Activated naive CD4-positive, alpha-beta T cell treated with anti-CD3 and anti-CD28 coated beads, Interleukin-2, amount 10 ng/mL, durations not matched to agents 7 days and 5 days (primary cell): ENCODE measurements at places on chromosomes 4 and X.

DNA sequence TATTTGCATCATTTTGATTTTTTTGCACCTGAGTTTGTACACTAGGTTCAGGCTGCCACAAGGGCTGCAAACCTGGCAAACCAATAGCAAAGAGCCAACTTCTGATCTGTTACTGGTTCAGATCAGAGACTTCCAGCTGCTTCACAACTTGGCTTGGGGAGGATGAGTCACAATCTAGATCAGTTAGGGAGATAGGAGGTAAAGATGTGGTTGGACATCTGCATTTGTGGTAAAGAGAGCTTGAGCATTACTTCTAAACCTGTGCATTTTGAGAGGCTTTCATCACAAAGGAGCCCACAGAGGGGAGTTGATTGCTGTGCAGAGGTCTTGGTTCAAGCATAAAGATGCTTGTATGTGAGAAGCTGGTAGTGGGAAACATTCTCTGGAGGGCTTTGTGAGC is 34.5 kb downstream of the LINC00632 start:
- no peak overlapping the region for H3K27ac ChIP-seq
- H3K27me3 ChIP-seq: no peaks in the 10 kb centered on the region
- H3K4me1 ChIP-seq: peaks cover 5% of the 10 kb centered on the region
- no peak overlapping the region for H3K4me3 ChIP-seq

- H3K4me1 ChIP-seq: no peaks in the 10 kb centered on the region
- no peak overlapping the region for H3K27ac ChIP-seq
- DNase-seq: no peak
- peaks cover 31% of the 10 kb centered on the region for H3K27me3 ChIP-seq
- H3K4me3 ChIP-seq: no peak overlapping the region
These were observed 168.9 kb downstream of the CBR4 start for GRCh38 chr4:168841000-168841671.

GRCh38 chrX:29547877-29548276 is 667.5 kb upstream of the MAGEB2 start:
- H3K27me3 ChIP-seq: no peaks in the 10 kb centered on the region
- no peak overlapping the region for H3K27ac ChIP-seq
- H3K36me3 ChIP-seq: no peaks in the 10 kb centered on the region
- no peak for DNase-seq
- H3K4me1 ChIP-seq: no peaks in the 10 kb centered on the region

- no peak overlapping the region for H3K27ac ChIP-seq
- no peak overlapping the region for H3K4me3 ChIP-seq
- H3K27me3 ChIP-seq: no peaks in the 10 kb centered on the region
- peaks cover 12% of the 10 kb centered on the region for H3K4me1 ChIP-seq
These were observed 36.0 kb downstream of the LHFPL1 start for GRCh38 chrX:112643721-112644120.

GRCh38 chr4:163568843-163569242 is 74.4 kb downstream of the TMA16 start:
- no peak for DNase-seq
- H3K27me3 ChIP-seq: no peaks in the 10 kb centered on the region
- H3K27ac ChIP-seq: no peak overlapping the region
- no peak overlapping the region for H3K4me3 ChIP-seq

- H3K36me3 ChIP-seq: no peaks in the 10 kb centered on the region
- H3K4me3 ChIP-seq: no peak overlapping the region
- H3K4me1 ChIP-seq: no peaks in the 10 kb centered on the region
- H3K27ac ChIP-seq: no peak overlapping the region
- H3K27me3 ChIP-seq: no peaks in the 10 kb centered on the region
These were observed 520.0 kb downstream of the IL1RAPL1 start for GRCh38 chrX:29107231-29107630.

DNA sequence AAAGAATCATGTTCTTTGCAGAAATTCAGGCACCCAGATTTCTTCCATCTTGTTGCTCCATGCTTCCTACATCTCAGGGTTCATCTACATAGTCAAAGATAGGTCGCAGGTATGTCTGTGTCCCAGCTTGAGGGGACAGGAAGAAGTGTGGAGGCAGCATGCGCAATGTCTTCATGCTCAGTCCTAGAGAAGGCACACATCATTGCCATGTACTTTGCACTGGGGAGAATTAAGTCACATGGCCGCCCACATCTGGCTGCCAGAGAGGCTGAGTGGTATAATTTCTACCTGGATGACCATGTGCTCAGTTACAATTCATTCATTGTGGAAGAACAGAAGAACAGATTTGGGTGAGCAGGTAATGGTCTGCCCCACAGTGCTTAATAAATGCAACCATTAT is 54.1 kb downstream of the GAB1 start:
- no peaks in the 10 kb centered on the region for H3K4me1 ChIP-seq
- no peak overlapping the region for H3K4me3 ChIP-seq
- DNase-seq: no peak
- H3K27ac ChIP-seq: no peak overlapping the region
- H3K27me3 ChIP-seq: peaks cover 9% of the 10 kb centered on the region

DNA sequence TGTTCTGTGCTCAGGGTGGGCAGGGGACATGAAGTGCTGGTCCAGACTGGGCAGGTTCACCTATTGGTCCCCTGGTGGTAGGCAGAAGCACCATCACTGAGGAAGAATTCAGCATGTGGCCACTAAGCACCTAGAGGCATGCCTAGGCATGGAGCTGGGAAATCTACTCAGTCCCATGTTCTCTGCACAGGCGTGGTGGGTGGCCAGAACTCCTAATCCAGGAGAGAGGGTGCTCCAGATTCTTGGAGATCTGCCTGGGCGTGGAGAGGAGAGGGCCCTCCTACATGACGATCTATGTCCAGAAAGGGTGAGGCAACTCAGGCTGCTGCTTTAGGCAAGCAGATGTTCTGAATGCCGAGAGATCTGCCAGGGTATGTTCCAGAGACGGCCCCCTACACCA is 44.6 kb upstream of the MAGEC2 start:
- no peaks in the 10 kb centered on the region for H3K36me3 ChIP-seq
- H3K4me1 ChIP-seq: no peaks in the 10 kb centered on the region
- no peaks in the 10 kb centered on the region for H3K27me3 ChIP-seq
- DNase-seq: no peak
- no peak overlapping the region for H3K4me3 ChIP-seq

DNA sequence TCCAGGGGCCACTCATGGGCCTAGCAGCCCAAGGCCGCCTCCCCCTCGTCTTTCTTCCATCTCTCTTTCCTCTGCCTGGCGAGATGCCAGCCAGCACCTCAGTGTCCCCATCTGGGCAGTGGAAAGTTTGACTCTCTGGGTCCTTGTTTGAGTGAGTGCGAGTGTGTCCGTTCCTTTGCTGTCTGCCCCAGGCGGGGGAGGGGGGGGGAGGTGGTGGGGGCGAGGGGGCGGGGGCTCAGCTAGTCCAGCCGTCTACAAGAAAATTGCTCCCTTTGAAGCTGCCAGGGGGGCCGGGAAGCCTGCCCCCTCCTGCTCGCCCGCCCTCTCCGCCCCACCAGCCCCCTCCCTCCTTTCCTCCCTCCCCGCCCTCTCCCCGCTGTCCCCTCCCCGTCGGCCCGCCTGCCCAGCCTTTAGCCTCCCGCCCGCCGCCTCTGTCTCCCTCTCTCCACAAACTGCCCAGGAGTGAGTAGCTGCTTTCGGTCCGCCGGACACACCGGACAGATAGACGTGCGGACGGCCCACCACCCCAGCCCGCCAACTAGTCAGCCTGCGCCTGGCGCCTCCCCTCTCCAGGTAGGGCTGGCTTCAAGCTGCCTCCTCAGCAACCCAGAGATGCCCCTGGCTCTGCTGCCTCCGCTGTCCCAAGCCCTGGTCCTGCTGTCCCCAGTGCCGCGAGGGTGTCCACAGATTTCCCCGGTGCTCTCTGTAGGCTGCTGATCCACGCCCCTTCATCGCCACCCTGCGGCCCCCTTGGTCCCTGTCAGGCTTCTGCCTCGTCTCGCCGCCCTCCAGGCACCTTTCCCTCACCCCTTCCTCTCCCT is at the start of gene BGN:
Gene BGN (plus strand): TSS at position 440 of the 821 bp plus-strand sequence. CDS start 9,652 bp downstream, outside the sequence.
- no peaks in the 10 kb centered on the region for H3K36me3 ChIP-seq
- no peak within 1 kb of the TSS for H3K4me3 ChIP-seq
- H3K27me3 ChIP-seq: peaks cover 23% of the 10 kb centered on the region
- H3K4me1 ChIP-seq: no peaks in the 10 kb centered on the region
- DNase-seq: no peak
